ENCODE measurements at places on chromosomes 5 and 9.
A peak's percentile ranks its signal among the peaks of the same experiment; 100 is the strongest.

DNA sequence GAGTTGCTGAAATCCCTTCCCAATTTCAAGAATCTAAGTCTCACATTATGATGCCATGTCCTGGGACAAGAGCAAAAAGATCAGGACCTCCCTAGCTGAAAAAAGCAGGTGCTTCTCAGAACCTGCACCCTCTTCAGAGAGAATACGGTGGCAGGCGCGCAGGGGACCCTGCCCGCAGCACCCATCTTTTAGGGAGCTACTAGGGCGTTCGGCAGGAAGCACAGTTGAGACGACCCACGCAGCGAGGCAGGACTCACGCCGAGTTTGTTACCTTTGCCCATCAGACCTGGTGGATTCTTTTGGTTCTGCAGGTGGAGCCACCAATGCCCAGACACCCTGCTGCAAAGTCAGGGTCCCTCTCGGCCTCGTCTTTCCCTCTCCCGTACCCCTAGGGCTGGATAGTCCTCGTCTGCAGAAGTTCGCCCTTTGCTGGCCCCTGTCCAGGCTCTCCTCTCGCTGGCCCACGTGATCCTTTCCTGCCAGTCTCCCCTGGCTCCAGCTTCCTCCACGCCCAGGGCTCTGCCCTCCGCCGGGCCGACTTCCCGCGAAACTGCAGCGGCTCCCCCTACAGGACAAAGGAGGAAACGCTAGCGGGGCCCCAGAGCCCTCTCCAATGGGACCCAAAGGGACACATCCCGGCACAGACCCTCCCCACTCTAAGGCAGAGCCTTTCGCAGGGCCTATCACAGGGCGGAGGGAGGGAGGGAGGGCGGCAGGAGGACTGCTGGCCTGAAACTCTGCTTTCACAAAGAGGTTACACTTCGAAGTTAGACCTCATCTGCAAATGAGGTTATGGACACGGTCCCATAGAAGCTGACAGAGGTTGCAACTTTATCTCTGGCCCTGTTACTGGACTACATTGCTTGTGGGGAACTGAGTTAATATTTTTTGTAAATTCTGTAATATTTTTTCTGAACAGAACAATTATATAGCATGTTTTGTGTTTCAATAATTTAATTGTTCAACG is 28.8 kb downstream of the TMEM174 start:
- DNase-seq = no peak

GRCh38 chr5:72040513-72040912 is 66.8 kb upstream of the MAP1B start:
- DNase-seq = no peak

GRCh38 chr9:15915711-15916110 is 362.9 kb downstream of the CCDC171 start:
- DNase-seq = no peak

- no peak for DNase-seq
These were observed 22.2 kb downstream of the TTLL11 start for GRCh38 chr9:122070728-122071515.

GRCh38 chr5:95718203-95718602 is 12.9 kb upstream of the RHOBTB3 start:
- DNase-seq = no peak

- DNase-seq = no peak
These were observed 3.5 kb downstream of the CACNA1B start for GRCh38 chr9:137880976-137881530.

- no peak for DNase-seq
These were observed 177.8 kb downstream of the NIPBL start for GRCh38 chr5:37054391-37054790.

DNA sequence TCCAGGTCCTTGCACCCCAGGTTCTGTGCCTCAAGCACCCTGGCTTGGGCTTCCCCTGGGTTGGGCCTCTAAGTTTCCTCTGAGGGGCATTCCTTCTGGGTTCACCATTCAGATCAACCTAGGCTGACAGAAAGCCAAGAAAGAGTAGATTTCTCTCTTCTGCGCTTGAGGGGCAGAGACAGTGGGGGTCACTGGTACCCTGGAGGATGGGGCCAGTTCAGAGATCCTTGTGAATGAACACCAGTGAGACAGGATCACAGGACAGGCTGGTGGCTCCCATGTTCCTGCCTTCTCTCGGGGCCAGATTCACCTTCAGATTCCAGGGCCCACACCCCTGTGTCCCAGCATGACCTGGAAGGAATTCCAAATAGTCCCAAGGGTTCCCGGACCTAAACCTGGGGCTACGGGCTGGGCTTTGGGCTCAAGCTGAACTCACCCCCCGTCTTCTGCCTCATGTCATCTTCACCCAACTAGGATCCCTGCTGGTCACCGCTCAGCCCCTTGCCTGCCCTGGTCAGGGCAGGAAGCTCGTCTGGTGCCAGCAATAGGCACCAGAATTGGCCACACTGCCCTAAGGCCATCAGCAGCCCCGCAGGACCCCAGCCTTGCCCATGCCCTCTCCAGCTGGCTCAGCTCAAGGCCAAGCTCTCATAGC is 91.8 kb upstream of the MVB12B start:
- DNase-seq = no peak

- peak; percentile 45 for DNase-seq
These were observed 3.8 kb upstream of the TOR4A start for GRCh38 chr9:137273611-137274320.

- peak; percentile 43 for DNase-seq
These were observed 7.1 kb upstream of the PCA3 start for GRCh38 chr9:76756941-76757673.

- DNase-seq = no peak
These were observed 60.9 kb upstream of the CACNA1B start for GRCh38 chr9:137816531-137817235.

- no peak for DNase-seq
These were observed 381.4 kb upstream of the CD180 start for GRCh38 chr5:67578011-67578410.

- no peak for DNase-seq
These were observed 296.6 kb upstream of the PCSK5 start for GRCh38 chr9:75593920-75594319.

GRCh38 chr5:115888027-115888426 is 46.3 kb downstream of the AP3S1 start:
- no peak for DNase-seq

DNA sequence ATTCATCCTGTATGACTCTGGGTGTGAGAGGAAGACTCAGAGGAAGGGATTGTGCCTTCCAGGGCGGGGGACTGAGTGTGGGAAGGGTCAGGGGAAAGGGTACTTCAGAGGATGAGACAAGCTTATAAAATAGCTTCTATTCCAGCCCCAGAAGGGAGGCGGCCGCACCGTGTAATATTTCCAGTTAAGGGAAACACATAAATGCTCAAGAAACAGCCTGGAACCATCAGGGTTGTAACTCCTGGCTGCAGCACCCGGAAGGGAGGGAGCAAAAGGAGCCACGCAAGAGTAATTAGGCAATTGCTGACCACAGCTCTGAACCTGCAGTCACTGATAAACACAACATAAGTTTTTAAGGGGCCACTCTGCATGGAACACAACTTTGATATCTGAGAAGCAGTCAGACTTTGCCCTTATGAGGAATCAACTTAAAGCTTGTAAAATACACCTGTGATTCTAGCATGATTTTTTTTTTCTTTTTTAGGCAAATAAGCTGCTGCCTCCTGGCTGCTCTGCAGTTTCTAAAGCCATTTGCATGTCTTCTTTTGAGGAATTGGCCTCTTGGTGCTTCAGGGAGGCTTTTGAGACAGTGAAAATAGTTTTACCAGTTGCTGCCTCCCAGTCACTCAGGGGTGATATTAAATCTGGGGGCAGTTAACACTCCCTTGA is 382.7 kb downstream of the ENC1 start:
- DNase-seq = no peak

GRCh38 chr5:96703384-96703920 is 41.3 kb downstream of the CAST start:
- DNase-seq = no peak

- DNase-seq = no peak
These were observed 31.7 kb upstream of the BASP1 start for GRCh38 chr5:17185773-17186172.

DNA sequence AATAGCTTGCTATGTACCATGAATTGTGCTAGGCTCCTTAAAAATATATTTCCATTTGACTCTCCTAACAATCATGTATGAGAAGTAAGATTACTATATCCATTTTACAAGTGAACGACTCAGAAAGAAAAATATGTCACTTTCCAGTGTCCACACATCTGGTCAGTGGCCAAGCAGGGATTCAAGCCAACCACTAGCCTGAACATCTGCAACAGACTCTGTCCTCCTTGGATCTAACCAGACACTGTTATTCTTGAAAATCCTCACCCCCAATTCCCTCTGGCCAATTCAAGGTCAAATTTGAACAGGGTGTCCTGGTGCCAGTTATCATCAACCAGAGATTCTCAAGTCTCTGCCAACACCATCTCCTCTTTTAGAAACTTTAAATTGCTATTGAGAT is 344.1 kb upstream of the WWC1 start:
- DNase-seq = no peak

DNA sequence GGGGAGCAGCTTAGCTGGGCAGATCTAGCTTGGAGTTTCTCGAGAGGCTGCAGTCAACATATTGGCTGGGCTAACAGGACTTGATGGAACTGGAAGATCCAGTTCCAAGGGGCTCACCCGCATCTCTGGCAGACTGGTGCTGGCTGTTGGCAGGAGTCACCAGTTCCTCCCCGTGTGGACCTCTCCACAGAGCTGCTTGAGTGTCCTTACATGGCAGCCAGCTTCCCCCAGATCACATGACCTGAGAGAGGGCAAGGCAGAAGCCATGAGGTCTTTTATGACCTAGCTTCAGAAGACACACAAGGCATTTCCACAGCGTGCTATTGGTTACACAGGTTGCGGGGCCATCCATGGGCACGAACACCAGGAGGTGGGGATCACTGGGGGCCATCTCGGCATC is 26.4 kb upstream of the RXRA start:
- DNase-seq = no peak

DNA sequence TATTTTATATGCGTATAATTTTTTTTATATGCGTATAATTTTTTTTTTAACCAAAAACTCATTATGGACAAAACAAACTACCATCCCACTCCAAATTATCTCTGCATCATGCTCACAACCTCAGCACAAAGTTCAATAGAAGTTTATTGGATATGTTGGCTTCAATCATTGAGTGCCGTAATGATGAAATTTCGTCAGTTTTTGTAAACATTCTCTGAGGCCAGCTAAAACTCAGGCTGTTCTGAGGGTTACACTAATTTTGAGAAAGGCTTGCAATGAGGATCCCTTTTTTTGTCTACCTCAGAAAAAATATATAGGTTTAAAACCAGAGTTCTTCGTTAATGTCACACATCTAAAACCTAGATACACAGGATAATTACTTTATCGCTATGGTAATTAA is 1253.2 kb downstream of the EFNA5 start:
- DNase-seq = no peak

GRCh38 chr9:75105841-75106240 is 17.5 kb downstream of the OSTF1 start:
- no peak for DNase-seq

All from NCI-H345 (cell line).